ENCODE measurements at places on chromosomes 6 and 20.

DNA sequence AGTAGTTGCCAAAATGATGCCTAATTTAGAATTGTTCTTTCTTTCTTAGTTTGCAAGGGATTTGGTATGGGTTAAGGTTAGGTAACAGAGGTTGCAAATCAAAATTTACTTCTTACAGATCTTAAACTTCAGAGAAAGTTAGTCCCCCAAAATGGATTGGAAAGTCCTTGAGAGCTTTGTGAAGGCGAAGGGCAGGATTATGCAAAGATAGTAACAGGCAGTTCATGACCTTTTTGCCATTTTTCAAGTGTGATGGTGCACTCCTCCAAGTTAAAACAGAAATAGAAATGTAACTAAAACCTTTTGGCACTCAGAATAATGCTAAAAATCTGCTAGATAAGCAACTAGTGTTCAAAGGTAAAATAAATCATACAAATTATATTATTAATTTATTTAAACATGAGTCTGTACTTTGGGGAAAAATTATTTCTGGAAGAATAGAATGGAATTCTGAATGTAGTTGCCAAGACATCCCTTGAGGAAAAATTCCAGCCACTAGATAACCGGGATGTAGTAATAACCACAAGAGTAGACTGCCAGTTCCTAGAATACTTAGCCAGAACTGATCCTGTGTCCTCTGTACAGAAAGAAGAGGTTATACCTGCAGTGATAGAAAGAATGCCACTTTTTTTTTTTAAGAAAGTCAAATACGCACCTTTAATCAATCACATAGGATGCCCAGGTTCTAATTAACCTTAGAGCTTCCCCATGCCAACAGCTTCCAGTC, 31.8 kb upstream of the DAAM2 start:
- no peak for DNase-seq

DNA sequence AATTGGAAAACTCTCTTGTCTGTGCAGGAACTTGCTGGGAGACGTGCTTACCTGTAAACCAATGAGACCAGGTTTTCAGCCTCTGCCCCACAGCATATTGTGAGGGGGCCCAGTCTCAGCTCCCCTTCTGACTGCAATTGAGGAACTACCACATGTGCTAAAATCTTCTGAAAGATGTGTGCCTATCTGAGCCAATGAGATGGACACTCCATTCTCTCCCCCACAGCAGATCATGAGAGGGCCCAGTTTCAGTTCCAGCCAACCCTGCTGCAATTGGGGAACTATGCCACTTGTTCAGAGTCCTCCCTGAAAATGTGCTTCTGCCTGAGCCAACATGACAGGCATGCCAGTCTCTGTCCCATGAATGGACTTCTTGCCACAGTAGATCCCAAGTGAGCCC, 20.9 kb upstream of the PI3 start:
- no peak for DNase-seq

DNA sequence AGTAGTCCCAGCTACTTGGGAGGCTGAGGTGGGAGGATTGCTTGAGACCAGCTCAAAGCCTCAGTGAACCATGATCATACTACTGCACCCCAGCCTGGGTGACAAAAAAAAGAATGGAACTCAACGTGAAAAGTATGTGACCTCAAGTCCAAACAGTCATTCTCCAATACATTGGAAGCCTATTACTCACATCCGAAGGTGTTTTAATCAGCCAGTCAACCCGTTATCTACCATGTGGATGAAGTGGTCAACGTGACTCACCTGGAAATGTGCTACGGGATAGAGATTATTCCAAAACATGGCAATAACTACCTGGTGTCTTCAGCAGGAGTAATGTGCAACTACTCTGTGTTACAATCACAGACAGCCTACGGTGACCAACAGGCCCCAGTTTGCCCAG, 85.8 kb upstream of the TOP1 start:
- DNase-seq = no peak

- no peak for DNase-seq
Observed at GRCh38 chr6:4129446-4129845, 5.9 kb downstream of the ECI2 start.

DNA sequence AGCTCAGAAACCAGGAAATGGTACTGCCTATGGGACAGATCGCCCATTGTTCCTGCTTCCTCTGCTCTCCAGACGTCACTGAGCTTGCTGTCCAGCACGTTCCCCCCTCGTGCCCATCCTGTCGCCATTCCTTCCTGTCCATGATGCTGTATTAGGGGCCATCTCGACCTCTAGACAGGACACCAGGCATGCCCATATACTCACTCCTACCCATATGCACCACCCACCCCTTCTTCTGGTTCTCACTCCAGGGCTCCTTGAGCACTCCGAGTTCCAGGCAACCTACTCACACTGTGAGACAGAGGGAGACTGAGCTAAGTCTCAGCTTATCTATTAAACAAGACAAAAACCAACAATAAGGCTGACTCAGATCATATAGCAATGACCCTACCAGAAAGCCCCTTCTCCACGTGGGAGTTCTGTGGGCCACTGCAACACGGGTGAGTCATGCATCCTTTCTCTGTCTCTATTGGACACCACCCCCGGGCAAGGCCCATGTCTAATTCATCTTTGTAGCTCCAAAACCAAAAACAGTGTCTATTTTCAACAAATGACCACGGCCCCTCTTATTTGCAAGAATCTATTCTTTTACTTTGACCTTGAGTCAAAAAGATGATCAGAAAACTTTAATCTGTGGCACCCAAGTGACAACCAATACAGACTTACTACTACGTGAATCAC, 65.7 kb downstream of the PSMG4 start:
- no peak for DNase-seq

DNA sequence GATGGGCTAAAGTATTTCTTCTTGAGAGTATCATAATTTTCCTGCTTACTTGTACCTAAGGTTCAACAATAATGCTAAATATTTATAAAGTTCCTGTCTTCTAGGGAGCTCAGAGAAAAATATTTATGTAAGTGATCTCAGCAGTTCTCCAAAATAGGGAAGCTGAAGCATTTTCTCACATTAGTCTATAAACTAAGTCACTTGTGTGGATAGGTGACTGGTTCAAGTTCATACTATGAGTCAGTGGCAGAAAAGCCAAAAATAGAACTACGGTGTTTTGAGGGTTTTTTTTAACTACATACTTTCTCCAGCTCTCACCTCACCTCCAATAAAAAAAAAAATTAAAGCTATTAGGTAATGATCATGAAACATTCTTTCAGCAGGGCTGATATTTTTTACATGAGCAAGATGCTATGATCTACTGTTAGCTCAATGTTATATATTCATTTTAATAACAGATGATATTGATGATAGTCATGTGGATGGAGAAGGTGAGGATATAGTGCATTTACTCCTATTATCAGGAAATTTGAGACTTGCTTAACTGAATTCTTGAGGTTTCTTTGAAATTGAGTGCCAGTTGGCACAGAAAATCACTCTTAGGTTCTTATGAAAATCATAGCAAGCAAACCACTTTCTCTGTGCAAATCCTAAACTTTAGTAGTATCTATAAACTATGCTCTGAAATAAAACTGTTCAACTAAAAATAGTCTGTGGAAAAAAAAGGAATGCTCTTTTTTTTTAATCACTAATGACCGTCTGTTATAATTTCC, 4.1 kb upstream of the MOXD1 start:
- DNase-seq = no peak

Measured in activated T-cell treated with anti-CD3 and anti-CD28 coated beads for 4 hours (primary cell).